ENCODE measurements at places on chromosomes 7 and 10.

DNA sequence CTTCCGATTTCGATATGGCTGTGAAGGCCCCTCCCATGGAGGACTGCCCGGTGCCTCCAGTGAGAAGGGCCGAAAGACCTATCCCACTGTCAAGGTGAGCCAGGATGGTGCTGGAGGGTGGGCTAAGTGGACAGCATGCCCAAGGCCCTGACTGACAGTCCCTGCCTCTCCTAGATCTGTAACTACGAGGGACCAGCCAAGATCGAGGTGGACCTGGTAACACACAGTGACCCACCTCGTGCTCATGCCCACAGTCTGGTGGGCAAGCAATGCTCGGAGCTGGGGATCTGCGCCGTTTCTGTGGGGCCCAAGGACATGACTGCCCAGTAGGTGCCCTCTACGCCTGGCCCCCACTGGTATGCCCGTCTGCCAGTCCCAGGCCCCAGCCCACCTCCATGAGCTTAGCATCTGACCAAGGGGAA, 1.2 kb downstream of the NFKB2 start:
- DNase-seq, result no peak

- DNase-seq, result peak; percentile 37
These were observed 64.4 kb upstream of the EMX2 start for GRCh38 chr10:117477961-117478670.

DNA sequence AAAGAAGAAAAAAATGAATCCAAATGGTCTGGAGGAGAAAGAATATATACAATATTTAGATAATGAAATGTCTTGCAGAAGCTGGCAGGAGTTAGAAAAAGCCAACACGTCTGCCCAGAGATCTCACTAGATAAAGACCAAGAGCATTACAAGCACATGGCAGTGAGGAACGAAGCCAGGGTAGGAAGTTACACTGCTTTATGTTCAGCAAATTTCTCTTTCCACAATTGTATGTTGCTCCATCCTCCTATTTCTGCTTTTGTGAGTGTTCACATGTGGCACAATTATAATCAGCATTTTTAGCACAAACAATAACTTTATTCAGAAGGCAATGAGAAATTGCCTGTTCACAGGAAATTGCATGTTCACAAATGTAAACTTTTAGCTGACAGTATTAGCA, 53.7 kb downstream of the LRRC17 start:
- DNase-seq, result peak; percentile 45

DNA sequence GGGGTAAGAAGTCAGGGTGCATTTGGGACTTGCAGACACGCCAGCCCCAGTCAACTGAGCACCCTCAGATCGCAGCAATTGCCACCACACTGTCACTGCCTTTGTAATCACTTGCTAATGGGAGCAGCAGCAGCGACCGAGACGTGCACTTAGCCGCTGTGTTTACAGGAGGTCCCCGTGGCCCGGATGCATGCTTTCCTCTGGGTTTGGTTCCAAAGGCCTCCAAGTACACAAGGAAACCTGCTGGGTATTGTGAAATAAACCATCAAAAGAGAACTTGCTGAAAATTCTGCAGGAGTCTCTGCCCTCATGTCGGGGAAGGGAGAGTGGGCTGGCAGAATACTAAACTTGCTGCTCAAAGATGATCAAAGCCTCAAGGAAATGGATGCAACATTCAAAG, 341.7 kb downstream of the DNAJB6 start:
- peak; percentile 43 for DNase-seq

DNA sequence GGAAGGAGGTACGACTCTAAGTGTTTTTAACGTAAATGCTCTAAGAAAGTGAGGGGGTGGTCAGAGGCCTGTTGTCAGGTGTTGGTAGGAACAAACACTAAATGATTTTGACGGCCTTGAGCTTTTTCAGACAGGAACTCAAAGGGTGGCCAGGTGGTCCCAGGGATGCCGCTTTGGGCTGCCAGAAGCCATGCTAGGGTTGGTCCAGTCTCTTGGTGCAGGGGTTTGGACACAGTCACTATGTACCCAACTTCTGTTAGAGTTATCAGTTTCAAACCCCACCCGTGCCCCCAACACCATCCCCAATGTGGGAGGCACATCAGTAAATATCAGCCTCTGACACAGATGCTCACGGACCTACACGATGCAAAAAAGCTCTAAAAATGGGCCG, 9.3 kb downstream of the ATP6V0E2 start:
- DNase-seq, result no peak

DNA sequence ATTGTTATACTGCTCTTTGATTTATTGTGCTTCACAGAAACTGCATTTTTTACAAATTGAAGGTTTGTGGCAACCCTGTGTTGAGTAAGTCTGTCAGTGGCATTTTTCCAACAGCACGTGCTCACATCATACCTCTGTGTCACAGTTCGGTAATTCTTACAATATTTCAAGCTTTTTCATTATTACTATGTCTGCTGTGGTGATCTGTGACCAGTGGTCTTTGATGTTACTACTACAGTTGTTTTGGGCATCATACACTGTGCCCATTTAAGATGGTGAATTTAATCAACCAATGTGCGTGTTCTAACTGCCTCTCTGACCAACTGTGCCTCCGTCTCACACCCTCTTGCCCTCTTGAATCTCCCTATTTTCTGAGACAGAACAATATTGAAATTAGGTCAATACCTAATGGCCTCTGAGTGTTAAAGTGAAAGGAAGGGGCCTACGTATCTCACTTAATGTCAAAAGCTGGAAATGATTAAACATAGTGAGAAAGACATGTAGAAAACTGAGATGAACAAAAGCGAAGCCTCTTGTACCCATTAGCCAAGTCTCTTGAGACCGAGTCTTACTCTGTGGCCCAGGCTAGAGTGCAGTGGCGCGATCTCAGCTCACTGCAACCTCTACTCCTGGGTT, 20.2 kb upstream of the ASL start:
- no peak for DNase-seq

DNA sequence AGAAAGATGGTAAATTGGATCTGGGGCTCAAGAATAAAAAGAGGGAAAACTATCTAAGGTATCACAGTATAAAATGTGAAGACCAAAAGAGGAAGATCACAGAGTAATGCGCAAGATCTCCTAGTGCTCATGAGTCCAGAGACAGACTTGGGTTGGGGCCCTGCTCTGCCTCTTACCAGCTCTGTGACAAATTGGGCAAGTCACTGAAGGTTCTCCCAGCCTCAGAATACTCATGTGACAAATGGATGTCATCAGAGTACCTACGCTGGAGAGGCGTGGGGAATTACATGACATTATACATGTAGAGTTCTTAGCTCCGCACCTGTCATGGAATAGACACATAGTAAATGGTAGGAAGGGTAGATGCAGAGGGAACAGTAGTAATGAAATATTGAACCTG, 124.4 kb downstream of the DOCK4 start:
- peak; percentile 73 for DNase-seq

- no peak for DNase-seq
These were observed 4.7 kb downstream of the PLAC9 start for GRCh38 chr10:80137031-80137862.

- DNase-seq, result no peak
These were observed 163.1 kb downstream of the LYZL1 start for GRCh38 chr10:29451946-29452345.

DNA sequence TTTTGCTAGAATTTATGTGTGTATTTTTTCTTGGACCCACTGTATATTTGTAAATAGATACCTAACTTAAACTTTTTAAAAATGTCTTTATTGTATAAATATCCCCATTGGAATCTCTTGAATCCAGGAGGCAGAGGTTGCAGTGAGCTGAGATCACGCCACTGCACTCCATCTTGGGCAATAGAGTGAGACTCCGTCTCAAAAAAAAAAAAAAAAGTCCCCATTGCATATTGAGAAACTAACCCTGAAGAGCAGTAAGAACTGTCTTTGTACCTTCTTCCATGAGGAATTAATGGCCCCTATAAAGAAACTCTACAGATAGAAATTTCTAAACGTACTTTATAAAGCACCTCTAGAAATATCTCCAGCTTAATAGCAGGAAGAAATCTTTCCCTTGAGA, 504.0 kb downstream of the SORCS1 start:
- no peak for DNase-seq

GRCh38 chr7:114860206-114860605, 61.7 kb upstream of the MDFIC start:
- DNase-seq, result no peak

DNA sequence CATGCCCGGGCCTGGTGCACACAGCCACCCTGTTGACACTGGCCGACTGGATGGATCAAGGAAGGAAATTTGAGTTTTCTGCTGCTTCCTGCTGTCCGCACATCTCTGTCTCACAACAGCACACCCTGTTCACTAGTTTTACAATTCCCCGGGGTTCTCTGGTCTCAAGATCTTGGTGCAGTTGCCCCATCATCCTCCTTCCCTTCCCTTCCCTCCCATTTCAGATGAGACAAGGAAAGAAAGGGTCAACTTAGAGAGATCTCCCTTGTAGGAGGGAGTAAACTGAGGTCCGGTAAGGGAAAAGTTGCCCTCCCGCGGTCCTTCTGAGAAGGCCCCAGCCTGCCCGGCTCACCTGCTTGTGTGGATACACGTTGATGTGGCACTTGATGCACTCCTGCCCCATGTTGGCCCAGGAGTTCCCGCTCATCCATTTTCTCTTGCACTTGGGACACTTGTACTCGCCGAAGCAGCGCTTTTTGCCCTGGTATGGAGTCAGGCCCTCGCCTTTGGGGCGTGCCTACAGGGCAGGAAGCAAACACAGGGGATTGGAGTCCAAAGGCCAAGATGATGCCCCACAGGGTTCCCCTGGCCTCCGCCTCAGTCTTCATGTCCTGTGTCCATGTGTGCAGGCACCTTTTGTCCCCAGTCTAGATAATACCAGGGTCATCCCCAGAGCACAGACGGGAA, 46.8 kb downstream of the PPIF start:
- no peak for DNase-seq

GRCh38 chr10:47094636-47095035, 183.4 kb downstream of the PTPN20 start:
- no peak for DNase-seq

- DNase-seq, result no peak
These were observed 88.6 kb downstream of the ATXN7L1 start for GRCh38 chr7:105787793-105788192.

DNA sequence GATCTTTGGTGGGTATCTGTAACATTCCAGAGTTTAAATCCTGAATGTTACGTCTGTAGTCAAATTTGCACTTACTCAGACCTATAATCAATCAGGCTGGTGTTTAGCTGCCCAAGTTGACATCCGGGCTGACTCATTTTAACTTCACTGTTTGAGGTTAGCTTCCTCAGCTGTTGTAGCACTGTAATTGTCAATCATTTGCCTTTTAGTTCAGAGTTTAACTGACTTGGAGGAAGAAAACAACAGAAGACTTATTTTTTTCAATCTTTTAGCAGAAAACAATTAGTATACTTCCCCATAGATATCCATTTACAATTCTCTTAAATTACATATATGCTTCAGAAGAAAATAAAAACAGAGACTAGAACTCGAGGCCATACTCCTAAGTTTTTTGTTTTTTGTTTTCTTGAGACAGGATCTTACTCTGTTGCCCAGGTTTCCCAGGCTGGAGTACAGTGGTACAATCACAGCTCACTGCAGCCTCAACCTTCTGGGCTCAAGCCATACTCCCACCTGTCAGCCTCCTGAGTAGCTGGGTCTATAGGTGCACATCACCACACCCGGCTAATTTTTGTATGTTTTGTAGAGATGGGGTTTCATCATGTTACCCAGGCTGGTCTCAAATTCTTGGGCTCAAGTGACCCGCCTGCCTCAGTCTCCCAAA, 38.5 kb upstream of the LRRC17 start:
- peak; percentile 81 for DNase-seq

GRCh38 chr7:144098776-144099175, 10.6 kb upstream of the OR2A2 start:
- no peak for DNase-seq

GRCh38 chr7:84058311-84059076, 136.1 kb downstream of the SEMA3A start:
- no peak for DNase-seq

- no peak for DNase-seq
These were observed 2.0 kb upstream of the PLCE1 start for GRCh38 chr10:93991596-93992284.

DNA sequence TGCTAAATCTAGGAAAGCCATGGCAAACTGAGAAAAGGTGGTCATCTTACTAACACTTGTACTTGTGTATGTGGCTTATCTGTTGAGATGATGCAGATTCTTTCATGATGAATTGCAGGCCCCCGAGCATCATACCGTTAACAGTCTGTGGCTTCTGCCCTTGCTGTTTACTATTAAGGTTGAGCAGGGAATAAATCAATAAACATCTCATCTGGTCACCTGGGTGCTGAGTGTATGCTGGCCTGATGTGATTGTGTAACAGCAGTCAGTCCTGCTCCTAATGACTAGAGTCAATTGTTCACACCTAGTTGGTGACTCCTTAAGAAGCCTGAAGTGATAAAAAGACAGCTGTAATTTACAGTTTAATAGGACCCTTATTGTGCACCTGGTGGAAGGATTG, 8.3 kb upstream of the GNAT3 start:
- no peak for DNase-seq

GRCh38 chr7:159022238-159022993, 122.3 kb downstream of the VIPR2 start:
- DNase-seq, result peak; percentile 20

DNA sequence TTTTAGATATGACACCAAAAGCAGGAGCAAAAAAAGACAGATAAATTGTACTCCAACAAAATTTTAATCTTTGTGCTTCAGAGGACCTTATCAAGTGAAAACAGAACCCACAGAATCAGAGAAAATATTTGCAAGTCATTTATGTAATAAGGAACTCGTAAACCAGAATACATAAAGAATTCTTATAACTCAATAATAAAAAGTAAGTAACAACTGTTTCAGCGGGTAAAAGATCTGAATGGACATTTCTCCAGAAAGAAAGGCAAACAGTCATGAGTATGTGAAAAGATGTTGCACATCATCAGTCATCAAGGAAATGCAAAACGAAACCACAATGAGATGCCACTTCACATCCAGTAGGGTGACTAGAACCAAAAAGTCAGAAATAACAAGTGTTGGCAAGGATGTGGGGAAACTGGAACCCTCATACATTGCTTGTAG, 167.7 kb upstream of the KCTD7 start:
- no peak for DNase-seq

DNA sequence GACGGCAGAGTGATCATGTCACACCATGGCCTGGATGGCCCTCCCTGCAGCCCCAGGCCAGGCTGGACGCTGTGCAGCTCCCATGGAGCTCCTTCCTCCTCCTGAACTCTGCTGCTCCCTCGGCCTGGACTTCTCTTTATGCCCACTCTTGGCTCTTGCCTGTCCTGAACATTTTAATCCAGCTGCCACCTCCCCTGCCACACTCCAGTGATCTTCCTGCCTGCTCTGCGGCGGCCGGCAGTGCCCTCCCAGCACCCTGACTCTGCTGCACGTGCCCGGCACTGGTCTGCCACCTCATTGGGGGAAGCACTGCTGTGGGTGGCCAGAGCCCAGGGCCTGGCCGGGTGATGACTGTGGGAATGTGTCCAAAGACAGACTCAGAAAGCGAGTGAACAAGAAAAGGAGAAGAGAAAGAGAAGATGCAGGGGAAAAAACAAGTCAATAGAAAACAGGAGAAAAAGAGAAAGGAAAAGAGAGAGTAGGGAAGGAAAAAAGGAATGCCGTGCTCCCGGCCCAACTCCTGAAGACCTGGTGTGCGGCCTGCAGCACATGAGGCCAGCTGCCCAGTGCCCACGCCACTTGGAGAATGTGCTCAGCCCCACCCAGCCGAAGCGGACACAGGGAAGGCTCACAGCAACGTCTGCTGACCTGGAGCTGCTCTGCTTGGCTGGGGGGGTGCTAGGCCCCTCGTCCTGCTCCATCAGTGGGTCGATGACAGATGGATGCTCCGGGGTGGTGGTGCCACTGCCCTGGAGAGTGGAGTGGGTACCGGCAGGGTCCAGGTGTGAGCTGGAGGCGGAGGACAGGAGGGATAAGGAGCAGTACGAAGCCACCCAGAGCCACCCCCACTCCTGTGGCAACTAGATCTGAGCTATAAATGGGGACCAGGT, 115.9 kb downstream of the DLG5 start:
- DNase-seq, result no peak
